ENCODE measurements at places on chromosomes 5 and 9.

GRCh38 chr5:43601454-43602260 lies 1.3 kb upstream of the NNT start:
- peak; percentile 59 for DNase-seq

GRCh38 chr5:34899066-34899465 lies 16.2 kb downstream of the RAD1 start:
- no peak for DNase-seq

- no peak for DNase-seq
Observed at GRCh38 chr5:147561435-147561834, 51.6 kb upstream of the DPYSL3 start.

DNA sequence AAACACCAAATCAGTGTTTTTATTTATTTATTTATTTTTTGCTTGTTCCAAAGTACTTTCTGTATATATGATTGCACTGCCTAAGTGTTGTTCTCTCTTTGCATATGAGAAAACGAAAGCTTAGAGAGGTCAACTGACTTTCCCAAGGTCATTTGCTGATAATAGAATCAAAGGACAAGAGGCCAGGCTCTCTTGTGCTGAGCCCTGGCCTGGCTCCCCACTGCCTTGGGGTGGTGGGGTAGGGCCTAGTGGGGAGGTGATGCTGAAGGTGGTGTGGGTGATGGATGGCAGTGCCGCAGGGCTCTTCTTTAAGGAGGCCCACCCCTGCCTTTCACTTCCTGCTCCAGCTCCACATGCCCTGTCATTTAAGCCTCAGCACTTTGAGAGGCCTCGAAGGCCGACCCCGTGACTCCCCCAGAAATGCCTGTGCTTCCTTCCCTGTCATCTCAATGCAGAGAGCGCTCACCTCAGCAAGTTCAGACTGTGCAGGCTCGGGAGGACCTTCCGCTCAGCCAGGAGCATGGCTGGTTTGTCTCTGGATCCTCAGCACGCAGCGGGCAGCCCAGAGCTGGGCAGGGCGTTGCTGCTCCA lies 59.5 kb downstream of the SMIM23 start:
- no peak for DNase-seq

GRCh38 chr5:155254399-155254798 lies 240.8 kb downstream of the KIF4B start:
- DNase-seq = no peak

DNA sequence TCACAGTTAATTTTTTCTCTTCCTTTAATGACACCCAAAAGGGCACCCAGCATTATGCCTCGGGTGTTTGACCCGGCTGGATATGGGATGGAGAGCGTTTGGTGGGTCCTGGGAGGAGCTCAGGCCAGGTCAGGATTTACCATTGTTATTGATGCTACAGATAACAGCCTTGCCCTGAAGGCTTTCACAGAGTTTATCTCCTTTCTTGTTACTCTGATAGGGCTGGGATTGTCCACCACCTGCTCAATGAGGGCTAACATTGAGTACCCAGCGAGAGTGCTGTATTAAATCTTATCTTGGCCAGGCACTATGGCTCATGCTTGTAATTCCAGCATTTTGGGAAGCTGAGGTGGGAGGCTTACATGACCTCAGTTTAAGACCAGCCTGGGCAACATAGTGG lies 37.2 kb downstream of the GADD45G start:
- DNase-seq = no peak

DNA sequence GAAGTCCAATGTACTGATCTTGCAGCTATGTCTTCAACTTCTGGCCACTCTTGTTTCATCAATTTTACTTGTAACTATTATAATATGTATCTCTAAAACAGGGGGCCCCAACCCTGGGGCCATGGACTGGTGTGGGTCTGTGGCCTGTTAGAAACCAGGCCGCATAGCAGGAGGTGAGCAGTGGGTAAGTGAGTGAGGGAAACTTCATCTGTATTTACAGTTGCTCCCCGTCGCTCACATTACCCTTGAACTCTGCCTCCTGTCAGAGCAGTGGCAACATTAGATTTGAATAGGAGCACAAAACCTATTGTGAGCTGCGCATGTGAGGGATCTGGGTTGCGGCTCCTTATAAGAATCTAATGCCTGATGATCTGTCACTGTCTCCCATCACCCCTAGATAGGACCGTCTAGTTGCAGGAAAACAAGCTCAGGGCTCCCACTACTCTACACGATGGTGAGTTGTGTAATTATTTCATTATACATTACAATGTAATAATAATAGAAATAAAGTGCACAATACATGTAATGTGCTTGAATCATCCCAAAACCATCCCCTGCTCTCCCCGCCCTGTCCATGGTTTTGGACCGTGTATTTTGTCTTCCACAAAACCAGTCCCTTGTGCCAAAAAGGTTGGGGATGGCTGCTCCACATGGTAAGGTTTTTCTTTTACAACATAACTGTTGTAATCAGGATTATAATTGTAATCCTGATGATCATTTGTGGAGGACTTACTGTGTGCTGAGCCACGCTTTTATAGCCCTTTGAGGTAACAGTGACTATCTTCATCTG lies 26.9 kb upstream of the SH3PXD2B start:
- no peak for DNase-seq

- no peak for DNase-seq
Observed at GRCh38 chr5:118529361-118530144, 458.8 kb downstream of the DTWD2 start.

GRCh38 chr5:8456846-8457186 lies 587.9 kb downstream of the MTRR start:
- DNase-seq = no peak

DNA sequence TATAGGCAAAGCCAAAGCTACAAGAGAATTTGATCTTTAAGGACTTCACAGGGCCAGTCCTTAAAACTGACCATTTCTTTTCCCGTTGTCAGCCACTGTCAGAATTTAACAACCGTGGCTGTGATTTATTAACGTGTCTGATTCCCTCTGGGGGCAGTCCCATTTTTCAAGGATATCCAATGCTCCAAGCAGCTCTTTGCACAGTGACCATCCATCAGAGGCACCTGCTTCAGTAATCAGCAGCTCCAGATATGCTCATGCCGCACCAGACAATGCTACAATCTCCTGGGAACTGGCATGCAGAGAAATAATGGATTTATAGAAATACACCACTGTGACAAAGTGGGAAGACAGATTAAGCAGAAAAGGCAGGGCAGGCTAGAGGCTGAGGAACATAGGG lies 163.3 kb upstream of the PPP1R2B start:
- DNase-seq = peak; percentile 68

- DNase-seq = no peak
Observed at GRCh38 chr9:135769489-135770202, 67.7 kb downstream of the KCNT1 start.

- no peak for DNase-seq
Observed at GRCh38 chr9:131848570-131849160, 108.8 kb upstream of the RAPGEF1 start.

DNA sequence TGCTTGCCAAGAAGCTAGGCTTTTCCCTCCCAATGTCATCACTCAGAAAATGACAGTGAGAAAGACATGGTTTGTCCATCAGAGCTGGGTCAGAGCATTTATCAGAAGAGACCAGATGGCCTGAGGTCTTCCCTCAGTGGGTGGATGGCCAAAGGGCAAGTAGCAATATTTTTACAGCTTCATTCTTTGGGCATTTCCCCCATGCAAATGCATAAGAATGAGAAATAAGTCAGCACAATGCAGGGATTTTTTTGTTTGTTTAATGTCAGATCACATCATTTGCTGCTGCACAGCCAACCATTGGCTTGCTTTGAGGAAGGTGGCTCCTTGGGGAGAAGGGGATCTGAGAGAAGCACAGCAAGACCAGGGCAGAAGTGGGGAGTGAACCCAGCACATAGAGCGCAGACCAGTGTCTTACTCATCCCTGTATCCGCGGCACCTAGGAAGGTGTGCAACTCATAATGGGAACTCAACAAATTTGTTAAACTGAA lies 209.6 kb downstream of the SEMA6A start:
- DNase-seq = peak; percentile 47

- no peak for DNase-seq
Observed at GRCh38 chr5:41832430-41832829, 37.8 kb downstream of the OXCT1 start.

- no peak for DNase-seq
Observed at GRCh38 chr5:59923465-59923864, 29.9 kb upstream of the PDE4D start.

GRCh38 chr5:6328173-6328572 lies 50.2 kb downstream of the MED10 start:
- DNase-seq = peak; percentile 81

DNA sequence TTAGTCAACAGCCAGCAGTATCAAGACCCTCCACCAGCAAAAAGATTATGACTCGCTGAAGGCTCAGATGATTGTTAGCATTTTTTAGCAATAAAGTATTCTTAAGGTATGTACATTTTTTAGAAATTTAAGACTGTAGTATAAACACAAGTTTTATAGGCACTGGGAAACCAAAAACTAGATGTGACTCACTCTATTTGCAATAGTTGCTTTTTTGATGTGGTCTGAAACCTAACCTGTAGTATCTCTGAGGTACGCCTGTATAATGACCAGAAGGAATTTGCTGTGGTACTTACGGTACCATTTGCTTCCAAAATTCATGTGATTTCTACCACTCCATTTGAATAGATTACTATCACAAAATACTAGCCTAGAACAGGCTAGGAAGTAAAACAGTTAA lies 60.8 kb downstream of the WDR41 start:
- no peak for DNase-seq

DNA sequence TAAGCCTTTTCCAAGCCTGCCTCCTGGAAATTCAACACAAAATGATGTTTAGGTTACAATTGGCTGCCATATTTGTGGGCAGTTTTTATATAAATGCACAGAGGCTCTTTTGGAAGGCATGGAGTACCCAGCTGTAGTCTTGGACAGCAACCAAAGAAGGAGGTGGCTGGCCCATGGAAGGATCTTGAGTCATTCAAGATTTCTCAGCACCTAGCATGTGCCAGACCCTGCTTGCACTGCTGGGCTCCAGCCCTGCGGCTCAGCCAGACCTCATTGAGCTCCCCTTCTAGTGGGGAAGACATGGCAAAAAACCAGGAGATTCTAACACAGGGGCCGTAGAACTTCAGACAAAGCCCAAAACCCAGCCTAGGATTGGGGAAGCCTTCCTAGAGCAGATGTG lies 22.1 kb downstream of the JADE2 start:
- DNase-seq = no peak

DNA sequence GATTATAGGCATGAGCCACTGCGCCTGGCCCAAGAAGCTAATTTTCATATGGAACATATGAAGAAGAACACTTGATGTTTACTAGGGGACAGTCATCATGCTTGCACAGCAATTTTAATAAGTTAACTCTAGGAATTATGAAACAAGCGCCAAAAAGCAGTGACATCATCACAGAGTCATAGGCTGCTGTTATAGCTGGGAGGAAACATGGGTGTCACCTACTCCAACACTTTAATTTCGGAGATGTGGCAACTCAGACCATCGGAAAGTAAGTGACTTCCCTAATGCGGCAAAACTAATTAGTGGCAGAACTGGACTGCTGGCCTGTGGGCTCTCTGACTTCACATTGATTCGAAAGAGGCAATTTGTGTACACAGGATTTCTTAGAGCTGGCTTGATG lies 38.1 kb upstream of the EQTN start:
- DNase-seq = no peak

DNA sequence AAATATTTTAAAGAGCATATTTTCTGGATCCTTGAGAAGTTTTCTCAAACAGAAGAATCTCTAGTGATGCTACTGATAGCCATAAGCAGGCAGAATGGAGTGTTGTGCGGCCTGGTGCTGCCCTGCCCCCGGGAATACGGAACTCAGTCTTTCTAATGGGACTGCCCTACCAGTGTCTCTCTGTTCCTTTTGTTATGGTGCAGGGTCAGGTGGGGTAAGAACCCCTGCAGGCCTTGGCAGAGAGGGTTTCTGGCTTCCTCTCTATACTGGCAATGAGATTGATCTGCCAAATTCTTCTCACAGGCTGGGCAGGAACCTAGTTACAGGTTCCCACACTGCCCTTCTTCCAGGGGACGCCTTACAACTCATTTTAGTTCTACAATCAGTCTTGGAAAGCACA lies 2.6 kb downstream of the IL5 start:
- no peak for DNase-seq

DNA sequence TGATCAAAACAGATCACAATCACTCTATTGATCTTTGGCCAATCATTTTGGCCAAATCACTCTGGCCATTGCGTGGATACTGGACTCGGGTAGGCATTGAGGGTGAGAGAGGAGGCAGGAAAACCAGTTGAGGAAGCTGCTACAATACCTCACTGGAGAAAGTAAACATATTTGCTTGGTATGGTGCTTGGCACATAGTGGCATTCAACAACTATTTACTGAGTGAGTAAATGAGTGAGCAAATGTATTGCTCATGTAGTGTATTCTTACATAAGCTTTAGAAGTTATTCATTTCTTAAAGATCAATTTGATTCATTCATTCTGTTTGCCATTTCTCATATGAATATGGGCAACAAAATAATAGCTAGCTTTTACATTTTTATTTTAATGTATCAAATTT lies 4.0 kb upstream of the DEPDC1B start:
- DNase-seq = no peak

- DNase-seq = no peak
Observed at GRCh38 chr9:14911046-14911445, 818 bp upstream of the FREM1 start.

DNA sequence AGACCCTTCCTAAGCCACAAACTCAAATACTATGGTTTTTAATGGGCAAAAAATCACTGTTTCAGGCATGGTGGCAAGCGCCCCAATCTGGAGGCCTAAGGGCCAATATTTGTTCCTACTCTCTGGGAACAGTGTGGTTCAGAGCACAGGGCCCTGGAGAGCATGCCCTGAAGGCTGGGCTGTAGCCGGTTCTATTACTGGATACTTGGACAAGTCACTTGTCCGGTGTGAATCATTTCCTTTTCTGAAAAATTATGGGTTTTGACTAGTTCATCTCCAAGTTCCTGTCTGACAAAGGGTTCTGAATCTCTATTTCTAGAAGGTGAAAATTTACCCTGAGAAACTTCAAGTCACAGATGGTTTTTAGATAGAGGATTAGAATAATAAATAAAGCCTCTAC lies 75.0 kb downstream of the OTULIN start:
- no peak for DNase-seq

- no peak for DNase-seq
Observed at GRCh38 chr5:116543501-116543900, 31.1 kb downstream of the SEMA6A start.

- DNase-seq = no peak
Observed at GRCh38 chr5:134545070-134545868, 19.8 kb downstream of the JADE2 start.

Measured in eye (tissue), 1 donor.